Stimulated activated CD4-positive, alpha-beta T cell treated with anti-CD3 and anti-CD28 coated beads, TNF-alpha, amount 100 ng/mL, for 24 hours (primary cell): ENCODE measurements at places on chromosomes 6 and 20.

DNA sequence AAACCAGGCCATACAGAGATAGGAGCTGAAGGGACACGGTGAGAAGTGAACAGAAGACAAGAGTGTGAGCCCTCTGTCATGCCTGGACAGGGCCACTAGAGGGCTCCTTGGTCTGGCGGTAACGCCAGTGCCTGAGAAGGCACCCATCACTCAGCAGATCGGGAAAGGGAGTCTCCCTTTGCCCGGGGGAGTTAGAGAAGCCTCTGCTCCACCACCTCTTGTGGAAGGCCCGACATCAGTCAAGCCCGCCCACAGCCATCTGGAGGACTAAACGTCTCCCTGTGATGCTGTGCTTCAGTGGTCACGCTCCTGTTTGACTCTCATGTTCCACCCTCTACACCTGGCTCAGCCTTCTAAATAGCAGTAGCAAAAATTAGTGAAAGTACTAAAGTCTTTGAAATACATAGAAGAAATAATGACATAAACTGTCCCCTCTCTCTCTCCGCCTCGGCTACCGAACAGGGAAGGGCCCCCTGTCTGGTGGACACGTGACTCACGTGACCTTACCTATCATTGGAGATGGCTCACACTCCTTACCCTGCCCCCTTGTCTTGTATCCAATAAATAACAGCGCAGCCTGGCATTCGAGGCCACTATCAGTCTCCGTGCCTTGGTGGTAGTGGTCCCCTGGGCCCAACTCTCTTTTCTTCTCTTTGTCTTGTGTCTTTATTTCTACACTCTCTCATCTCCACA is 66.7 kb downstream of the RPP21 start:
- DNase-seq, result peak; percentile 20

DNA sequence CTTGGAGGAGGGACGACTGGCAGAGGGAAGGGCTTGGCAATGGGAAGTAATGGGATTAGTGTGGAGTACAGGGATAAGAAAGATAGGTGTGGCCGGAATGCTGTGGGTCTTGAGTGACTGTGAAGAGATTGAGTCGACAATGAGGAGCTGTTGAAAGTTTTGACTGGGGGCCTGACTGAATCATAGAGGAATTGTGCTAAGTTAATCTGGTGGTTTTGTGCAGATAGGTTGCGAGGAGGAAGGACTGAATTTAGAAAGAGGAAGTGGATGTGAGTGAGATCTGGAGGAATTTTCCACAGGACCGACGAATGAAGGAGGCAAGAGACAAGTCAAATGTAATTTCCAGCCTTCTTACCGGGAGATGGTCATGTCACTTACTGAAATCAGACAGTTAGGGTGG is 143.9 kb upstream of the RALGAPA2 start:
- no peak for DNase-seq

DNA sequence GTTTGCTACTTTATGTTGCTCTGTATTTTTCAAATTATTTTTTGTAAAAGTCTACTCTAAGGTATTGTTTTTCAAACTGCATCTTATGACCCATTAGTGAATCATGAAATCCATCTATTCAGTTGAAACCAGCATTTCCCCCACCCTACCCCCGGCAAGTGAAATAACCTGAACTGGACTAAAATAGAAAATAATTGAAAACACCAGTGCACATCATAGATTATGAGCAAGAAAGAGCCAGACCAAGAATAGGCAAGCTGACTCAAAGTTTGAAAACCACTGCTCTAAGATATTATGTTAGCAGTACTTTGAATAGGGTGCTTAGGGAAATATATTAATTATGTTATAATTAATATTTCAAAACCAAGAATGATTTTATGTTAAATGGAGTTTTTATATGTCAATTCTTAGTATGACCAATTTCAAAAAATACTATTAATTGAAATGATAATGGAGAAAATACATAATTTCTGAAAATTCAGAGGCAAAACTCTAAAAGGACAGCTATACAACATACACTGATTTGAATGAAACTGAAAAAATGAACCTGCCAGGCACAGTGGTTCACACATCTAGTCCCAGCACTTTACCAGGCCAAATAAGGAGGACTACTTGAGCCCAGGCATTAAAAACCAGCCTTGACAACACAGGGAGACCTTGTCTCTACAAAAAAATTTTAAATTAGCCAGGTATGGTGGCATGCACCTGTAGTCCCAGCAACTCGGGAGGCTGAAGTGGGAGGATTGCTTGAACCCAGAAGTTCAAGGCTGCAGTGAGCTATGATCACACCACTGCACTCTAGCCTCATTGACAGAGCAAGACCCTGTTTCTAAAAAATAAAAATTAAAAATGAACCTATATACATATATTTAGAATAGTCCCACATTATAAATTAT is 112.0 kb downstream of the CDK19 start:
- no peak for DNase-seq

- DNase-seq, result no peak
Measured at GRCh38 chr6:31246051-31246521, 25.8 kb downstream of the HLA-C start.

GRCh38 chr6:11598687-11599086 is 61.1 kb downstream of the TMEM170B start:
- DNase-seq, result no peak

DNA sequence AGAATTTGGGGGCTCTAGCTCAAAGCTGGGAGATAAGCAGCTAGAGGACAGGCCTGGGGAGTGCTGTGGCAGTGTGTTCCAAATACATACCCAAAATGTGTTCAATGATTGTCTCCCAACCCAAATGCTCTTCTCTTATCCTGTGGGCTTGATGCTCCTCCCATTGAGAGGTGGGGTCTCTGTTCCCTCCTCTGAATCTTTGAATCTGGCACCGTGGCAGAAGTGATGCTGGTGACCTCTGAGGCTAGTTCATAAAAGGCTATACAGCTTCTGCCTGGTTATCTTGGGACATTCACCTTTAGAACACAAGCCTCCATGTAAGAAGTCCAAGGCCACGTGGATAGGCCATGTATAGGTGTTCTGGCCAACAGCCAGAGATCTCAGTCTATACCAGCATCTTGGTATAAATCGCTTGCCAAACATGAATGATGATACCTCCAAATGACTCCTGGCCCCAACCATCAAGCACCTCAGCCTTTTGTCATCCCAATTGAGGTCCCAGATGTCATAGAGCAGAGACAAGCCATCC is 15.9 kb upstream of the MYBL2 start:
- DNase-seq, result no peak

DNA sequence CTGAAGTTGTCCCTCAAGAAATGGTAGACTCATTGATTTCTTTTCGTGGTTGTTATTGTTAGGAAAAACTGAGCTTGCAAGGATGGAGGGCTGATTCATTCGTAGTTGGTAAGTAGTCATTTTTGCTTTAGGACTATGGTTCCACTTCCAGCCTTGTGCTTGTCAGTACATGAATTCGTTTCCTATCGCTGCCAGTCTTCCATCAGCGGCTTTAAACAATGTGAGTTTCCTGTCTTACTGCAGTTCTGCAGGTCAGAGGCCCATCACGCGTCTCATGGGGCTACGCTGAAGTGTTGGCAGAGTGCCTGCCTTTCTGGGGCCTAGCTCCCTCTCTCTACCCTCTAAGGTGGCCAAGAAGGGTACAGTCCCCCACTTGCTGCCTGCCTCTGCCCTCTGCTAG is 11.4 kb upstream of the MDFI start:
- no peak for DNase-seq

GRCh38 chr20:62087227-62087626 is 21.5 kb upstream of the TAF4 start:
- DNase-seq, result no peak

GRCh38 chr6:159879856-159880255 is 10.9 kb upstream of the MAS1 start:
- no peak for DNase-seq

DNA sequence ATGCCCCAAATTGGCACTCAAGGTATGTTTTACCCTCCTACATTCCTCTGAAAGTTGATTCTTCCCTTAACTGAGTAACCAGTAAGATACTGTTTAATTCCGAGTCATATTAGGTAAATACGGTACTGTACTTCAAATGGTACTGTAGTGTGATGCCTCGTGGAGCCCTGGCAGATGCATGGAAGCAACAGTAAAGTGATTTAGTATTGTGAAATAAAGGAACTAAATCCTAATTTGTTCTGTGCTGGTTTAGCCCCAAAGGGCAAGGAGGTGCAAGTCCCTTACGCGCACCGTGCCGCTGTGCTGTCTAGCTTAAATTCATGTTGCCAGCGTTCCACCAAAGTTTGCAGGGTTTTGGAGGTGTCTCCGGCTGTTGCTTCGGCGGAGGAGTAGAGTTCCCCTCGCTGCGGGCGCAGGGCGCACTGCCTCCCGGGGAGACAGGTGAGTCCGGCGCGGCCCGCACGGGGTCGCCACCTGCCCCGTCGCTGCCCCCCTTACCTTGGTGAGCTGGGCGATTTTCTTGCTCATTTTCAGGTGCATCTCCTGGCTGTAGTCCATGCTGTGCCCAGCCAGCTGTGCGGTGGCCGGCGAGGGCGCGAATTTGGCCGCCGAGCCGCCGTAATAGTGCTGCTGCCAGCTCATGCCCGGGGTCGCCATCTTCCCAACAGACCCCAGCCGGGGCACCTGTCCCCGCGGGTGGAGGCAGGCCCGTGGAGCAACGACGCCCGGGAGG is 655 bp downstream of the FAM184A start:
- no peak for DNase-seq

DNA sequence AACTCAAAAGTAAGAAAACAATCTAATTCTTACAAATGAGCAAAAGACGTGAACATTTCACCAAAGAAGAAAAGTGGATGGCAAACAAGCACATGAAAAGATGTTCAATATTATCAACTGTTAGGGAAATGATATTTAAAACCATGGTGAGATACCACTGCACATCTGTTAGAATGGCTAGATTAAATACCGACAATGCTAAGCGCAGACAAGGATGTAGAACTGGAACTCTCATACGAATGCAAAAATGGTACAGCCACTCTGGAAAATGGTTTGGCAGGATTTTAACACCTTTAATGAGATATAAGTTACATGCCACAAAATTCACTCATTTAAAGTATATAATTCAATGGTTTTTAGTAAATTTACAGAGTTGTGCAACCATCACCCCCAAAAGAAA is 44.6 kb upstream of the NFATC2 start:
- no peak for DNase-seq

GRCh38 chr6:88561034-88561953 is 395.1 kb upstream of the CNR1 start:
- no peak for DNase-seq

- DNase-seq, result no peak
Measured at GRCh38 chr6:123430970-123431369, 205.8 kb downstream of the TRDN start.

- DNase-seq, result no peak
Measured at GRCh38 chr6:29981211-29981812, 39.0 kb downstream of the HLA-A start.

DNA sequence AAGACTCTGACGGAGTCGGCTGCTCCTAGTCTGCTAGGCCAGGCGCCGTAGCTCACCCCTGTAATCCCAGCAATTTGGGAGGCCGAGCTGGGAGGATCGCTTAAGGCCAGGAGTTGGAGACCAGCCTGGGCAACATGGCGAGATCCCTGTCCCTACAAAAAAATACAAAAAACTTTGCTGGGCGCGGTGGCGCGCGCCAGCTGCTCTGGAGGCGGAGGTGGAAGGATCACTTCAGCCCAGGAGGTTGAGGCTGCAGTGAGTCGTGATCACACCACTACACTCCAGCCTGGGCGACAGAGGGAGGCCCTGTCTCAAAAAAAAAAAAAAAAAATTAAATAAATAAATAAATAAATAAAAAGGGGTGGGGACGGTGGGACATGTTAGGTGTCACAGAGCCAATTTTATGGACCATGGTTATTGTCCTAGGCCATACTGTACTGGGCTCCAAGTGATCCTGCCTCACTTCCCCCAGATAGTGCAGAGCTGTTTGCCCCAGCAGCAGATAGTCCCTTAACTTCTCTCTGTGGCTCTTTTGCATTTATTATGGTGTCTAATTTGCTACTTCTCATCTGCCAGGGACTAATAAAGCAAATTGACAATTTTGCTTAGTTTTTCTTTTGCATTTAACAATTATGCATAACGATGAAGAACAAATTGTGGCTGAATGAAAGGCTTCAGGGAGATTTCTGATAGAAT is 5.2 kb downstream of the PI16 start:
- no peak for DNase-seq

- no peak for DNase-seq
Measured at GRCh38 chr20:1621316-1621715, 1.5 kb upstream of the SIRPB1 start.

- no peak for DNase-seq
Measured at GRCh38 chr6:43891072-43891870, 121.3 kb downstream of the VEGFA start.

GRCh38 chr6:133945158-133945557 is 7.9 kb upstream of the TBPL1 start:
- DNase-seq, result no peak

DNA sequence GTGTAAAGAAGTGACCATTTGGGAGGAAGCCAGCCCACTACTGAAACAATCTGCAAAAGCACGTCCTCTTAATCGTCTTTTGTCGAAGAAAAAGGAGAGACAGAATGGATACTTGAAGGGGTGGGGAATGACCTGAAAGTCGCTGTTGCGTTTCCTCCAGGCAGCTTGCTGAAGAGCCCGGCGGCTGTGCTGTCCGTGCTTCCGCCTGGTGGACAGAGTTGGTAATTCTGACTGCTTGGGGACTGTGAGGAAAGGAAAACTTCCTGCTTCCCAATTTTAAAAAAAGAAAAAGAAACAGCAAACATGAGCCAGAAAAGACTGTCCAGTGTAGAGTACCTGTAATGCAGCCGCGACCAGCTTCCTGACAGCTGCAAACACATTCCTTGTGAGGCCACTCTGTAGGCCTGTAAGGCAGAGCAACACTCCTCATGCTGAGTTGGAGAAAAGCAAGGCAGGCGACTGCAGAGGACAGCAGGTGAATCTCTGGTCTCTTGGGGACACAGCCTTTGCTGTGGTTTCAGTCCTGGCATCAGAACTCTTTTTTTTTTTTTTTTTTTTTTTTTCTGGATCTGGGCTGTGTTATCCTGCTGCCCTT is 251.1 kb upstream of the TBX18 start:
- DNase-seq, result no peak

GRCh38 chr6:105790635-105791034 is 295.5 kb upstream of the PRDM1 start:
- no peak for DNase-seq

DNA sequence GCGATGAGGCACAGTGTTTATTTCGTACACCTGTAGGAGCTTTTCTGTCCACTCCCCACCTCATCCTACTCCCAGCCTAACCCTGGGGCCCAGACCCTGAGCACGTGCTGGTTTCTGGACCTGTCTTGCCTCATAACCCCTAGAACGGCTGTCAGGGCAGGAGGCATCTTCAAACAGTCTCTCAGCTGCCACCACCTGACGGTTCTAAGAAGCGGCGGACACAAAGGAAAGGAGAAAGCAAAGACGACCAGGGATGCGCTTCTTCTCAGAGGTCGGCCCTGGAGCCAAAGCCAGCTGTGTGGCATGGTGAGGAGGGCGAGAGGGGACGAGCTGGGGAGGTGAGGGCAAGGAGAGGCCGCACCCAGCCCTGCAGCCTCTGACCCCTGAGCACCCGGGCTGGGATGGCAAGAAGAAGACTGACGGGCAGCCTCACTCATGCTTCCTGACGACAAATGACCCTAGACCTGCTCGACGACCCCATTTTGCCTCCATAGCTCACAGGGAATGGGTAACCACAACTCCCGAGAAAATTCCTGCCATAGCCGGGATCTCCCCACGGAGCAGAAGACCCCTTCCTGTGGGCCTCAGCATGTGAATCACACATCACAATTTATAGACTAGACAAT is 62.1 kb downstream of the WDR27 start:
- no peak for DNase-seq

GRCh38 chr20:24999568-24999967 is 7.0 kb upstream of the APMAP start:
- DNase-seq, result no peak
